ENCODE measurements at places on chromosomes 7 and 10.

DNA sequence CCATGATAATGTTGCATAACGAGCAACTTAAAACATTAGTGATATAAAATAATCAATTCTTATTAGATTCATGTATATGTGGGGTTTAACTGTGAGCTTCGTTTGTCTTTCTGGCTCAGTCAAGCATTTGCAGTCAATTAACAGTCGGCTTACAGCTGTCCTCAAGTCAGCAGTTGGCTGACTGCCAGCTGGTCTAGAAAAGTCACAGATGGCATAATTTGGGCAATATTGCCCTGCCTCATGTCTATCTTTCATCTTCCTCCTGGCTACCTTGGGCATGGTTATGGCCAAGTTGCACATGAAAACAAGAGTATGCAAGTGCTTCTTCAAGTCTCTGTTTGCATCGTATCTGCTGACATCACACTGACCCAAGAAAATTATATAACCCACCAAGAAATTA lies 186.1 kb upstream of the ZWINT start:
- DNase-seq = no peak

GRCh38 chr10:72695496-72695895 lies 3.6 kb downstream of the MCU start:
- no peak for DNase-seq

GRCh38 chr10:11682851-11683250 lies 59.3 kb upstream of the ECHDC3 start:
- no peak for DNase-seq

DNA sequence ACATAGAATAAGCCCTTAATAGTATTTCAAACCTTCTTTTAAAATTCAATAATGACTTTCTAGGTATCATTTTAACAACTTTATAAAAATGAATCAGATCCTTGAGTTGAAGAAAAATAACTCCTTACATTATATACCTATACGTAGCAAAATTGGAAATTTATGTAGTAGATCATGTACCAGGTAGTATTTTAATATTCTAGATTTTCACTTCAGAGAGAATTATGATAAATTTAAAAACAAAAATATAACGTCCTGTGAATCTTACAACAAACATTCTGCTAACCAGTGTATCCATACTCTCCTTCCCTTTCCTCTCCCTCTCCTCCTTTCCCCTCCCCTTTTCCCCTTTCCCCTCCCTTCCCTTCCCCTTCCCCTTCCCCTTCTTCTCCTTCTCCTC lies 6.1 kb upstream of the RAB11FIP2 start:
- no peak for DNase-seq

- no peak for DNase-seq
Observed at GRCh38 chr10:43679509-43679908, 30.8 kb upstream of the ZNF32 start.

GRCh38 chr10:10207538-10207937 lies 810.1 kb upstream of the CELF2 start:
- no peak for DNase-seq

- peak; percentile 13 for DNase-seq
Observed at GRCh38 chr7:131108212-131108940, 219.3 kb upstream of the MKLN1 start.

GRCh38 chr10:24503461-24504320 lies 220.0 kb downstream of the ARHGAP21 start:
- no peak for DNase-seq

DNA sequence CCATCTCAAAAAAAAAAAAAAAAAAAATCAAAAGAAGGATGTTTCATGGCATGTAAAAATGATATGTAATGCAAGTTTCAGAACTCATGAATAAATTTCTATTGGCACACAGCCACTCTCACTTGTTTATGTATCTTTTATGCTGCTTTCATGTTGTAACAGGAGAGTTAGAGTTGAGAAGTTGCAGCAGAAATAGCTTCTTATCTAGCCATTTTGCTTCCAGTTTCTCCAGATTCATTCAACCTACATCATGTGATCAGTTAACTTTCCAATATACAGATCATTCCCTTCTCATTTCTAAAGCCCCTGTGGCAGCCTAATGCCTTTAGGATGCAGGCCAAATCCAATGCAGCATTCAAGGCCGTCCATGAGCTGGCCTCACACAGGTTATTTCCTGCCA lies 30.4 kb downstream of the ZNF786 start:
- no peak for DNase-seq

DNA sequence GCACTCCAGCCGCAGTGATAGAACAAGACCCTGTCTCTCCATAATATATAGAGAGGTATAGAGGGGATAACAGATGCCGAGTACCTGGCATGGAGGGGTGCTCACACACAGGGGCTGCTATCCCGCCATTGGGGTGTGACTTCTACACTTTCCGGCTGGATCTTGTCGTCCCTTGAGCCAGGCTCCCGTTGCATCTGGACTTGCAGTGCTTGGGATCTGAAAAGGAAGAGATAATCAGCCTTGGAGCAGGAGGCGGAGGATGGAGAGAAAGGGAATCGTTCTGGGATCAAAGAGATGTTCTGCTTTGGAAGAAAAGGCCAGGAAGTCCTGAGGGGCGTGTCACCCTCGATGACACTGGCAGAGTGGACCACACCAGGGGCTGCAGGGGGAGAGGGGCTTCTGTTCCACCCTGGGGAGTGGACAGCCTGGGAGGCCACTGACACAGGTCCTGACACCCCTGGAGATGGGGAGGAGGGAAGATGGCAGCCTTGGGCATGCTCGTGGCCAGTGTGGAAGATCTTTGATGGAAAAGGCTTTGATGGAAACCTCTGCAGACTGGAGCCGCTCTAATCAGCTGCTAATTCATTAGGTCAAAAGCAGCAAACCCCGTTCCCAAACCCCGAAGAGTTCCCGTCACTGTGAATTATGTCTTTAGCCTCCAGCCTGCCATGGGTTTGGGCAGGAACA lies 85.1 kb downstream of the CARD11 start:
- no peak for DNase-seq

DNA sequence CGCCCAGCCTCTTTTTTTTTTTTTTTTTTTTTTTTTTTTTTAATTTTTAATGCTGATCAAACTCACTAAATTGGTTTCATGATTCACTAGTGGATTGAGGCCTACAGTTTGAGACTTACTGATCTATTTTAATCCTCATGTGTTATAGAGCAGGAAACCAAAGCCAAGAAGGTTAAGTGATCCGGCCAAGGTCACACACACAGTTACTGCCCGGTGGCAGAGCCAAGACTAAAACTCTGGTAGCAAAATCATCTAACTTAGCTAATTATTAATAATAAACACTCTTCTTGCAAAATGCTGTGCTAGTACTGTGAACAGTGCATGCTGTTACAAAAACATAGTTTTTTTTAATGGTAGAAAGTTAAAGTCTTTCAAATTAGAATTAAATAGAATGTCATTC lies 188.3 kb upstream of the NFE2L3 start:
- no peak for DNase-seq

GRCh38 chr7:104793066-104793465 lies 220.9 kb upstream of the KMT2E start:
- no peak for DNase-seq

DNA sequence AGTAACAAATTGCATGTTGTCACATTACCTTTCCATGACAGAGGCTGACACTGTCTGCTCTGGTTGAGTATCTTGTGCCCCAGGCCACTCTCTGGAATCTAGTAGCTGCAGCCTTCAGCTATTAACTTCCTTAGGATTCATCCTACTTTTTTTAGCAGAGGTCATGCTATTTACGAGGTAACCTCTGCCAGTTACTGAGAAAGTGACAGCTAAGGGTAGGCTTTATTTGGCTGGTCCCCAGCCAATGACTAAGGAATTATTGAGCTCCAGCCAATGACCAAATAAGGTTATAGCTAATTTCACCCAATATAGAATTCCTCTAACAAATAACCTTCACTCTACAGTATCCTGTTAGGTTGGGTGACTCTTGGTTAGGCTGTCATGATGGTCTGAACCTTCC lies 1361.7 kb downstream of the XPNPEP1 start:
- DNase-seq = no peak

DNA sequence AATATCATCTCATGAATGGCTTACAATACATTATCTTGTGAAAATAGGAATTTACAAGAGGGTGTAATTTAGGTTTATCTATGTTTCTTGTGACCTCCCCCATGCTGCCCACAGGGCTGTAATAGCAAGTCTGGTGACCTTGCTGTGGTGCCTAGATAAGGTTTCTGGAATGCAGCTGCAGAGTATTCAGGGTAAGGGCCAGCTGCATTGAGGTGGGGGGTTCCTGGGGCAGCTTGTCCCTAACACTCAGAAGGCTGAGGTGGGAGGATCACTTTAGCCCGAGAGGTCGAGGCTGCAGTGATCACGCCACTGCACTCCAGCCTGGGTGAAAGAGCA lies 5.3 kb upstream of the DHTKD1 start:
- DNase-seq = no peak

- no peak for DNase-seq
Observed at GRCh38 chr10:12803776-12804175, 197.7 kb downstream of the CCDC3 start.

- DNase-seq = no peak
Observed at GRCh38 chr7:125599387-125599786, 669.8 kb upstream of the POT1 start.

GRCh38 chr7:156005202-156005691 lies 193.0 kb upstream of the SHH start:
- DNase-seq = no peak

DNA sequence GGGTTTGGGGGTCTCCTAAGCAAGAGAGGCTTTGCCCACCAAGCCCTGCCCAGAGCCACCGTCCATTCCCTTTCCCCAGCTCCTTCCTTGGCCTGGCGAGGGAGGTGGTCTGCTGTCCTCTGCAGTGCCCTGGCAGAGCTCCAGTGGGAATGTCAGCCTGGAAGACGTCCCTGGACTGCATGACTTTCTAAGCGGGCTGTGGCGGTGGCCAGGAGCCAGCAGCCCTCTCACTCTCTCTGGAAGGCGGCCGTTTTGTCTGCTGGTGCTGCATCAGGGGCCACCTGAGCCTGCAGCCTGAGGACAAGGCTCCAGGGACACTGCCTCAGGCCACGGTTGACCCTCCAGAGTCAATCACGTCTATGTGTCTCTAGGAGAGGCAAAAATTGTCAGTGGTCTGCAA lies 271.0 kb downstream of the SKAP2 start:
- DNase-seq = no peak

DNA sequence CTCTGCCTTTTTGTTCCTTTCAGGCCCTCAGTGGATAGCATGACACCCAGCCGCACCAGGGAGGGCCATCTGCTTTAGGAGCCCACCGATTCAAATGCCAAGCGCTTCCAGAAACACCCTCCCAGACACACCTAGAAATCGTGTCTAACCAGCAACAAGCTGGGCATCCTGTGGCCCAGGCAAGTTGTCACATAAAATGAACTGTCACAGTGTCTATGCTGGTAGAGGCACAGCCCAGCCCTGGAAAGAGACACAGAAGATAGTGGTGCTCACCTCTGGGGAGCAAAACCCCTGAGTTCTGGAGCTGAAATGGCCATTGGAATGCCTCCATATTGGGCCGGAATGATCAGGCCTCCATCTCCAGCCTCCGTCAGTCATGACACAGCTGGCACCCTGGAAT lies 38.9 kb downstream of the ECHDC3 start:
- DNase-seq = no peak

DNA sequence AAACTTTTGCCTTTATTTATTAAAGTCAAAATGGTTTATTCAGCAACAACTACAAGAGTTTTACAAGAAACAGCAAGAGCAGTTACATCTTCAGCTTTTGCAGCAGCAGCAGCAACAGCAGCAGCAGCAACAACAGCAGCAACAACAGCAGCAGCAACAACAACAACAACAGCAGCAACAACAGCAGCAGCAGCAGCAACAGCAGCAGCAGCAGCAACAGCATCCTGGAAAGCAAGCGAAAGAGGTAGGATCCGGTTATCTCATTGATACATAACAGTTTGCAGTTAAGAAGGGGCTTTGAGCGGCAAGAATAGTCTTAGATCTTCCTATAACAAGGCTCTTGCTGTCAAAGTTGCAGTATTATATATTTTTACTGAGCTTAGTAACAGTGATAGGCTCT lies 215.1 kb downstream of the FOXP2 start:
- DNase-seq = no peak

- DNase-seq = no peak
Observed at GRCh38 chr7:46744957-46745706, 824.1 kb upstream of the IGFBP3 start.

- no peak for DNase-seq
Observed at GRCh38 chr7:47008461-47008860, 573.5 kb downstream of the TNS3 start.

- DNase-seq = no peak
Observed at GRCh38 chr10:69558559-69558958, 14.7 kb downstream of the NEUROG3 start.

- no peak for DNase-seq
Observed at GRCh38 chr10:94104316-94105000, 110.7 kb downstream of the PLCE1 start.

GRCh38 chr7:71784180-71784579 lies 628.0 kb downstream of the CALN1 start:
- DNase-seq = no peak

GRCh38 chr7:85719981-85720953 lies 533.4 kb upstream of the SEMA3D start:
- no peak for DNase-seq

GRCh38 chr7:105098863-105099515 lies 85.0 kb downstream of the KMT2E start:
- no peak for DNase-seq

GRCh38 chr7:105532709-105533460 lies 884 bp downstream of the RINT1 start:
- DNase-seq = no peak

DNA sequence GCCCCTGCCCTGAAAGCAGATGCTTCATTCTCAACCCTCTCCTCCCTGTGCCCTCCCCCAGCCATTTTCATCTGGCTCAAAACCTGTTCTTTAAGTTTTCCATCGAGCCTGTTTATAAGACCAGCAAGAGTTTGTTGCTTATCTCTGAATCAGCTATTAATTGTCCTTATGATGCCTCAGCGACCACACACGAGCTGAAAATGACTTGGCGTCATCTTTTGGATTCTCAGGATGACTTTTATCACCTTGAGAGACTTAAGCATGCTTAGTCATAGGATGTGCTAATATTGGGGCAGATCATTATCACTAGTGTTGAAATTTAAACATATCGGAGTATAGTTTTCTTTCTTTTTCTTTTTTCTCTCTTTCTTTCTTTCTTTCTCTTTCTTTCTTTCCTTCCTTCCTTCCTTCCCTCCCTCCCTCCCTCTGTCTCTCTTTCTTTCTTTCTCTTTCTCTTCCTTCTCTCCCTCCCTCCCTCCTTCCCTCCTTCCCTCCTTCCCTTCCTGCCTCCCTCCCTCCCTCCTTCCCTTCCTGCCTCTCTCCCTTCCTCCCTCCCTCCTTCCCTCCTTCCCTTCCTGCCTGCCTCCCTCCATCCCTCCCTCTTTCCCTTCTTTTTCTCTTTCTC lies 184.5 kb downstream of the PHTF2 start:
- no peak for DNase-seq

DNA sequence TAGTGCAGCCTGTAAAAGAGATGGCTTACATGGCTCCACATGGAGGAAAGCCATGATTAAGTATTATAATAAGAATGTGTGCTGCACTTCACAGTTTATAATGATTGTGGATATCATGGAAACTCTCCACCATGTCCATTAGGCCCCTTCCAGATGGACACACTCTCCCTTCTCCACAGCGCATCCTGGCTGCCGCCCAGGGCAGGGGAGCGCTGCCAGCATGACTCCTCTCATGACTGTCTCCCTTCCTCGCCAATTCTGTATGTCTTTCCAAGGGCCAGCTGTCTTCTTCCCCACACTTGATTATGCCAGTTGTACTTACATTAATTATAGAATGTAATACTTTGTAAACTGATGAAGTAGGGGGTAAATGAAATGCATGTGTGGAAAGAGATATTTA lies 259.3 kb upstream of the TMEM72 start:
- no peak for DNase-seq

Measured in activated T-helper 1 cell treated with Interleukin-2 at 50 U/mL for 16 hours (primary cell).